Liver (tissue), 10 donors: ENCODE measurements at places on chromosomes 4 and X. TPM values are rescaled to one million over a fixed set of nuclear protein-coding genes. Genes with fewer than 3 reads are reported as not detected.
A peak's percentile ranks its signal among the peaks of the same experiment; 100 is the strongest.

GRCh38 chrX:69285881-69286564, 120.8 kb upstream of the PJA1 start:
- H3K27ac ChIP-seq, result no peak overlapping the region
- H3K4me1 ChIP-seq, result peaks cover 31% of the 10 kb centered on the region
- no peaks in the 10 kb centered on the region for H3K27me3 ChIP-seq
- H3K4me3 ChIP-seq, result peak overlapping the region; percentile 41
- peak; percentile 74 for DNase-seq

DNA sequence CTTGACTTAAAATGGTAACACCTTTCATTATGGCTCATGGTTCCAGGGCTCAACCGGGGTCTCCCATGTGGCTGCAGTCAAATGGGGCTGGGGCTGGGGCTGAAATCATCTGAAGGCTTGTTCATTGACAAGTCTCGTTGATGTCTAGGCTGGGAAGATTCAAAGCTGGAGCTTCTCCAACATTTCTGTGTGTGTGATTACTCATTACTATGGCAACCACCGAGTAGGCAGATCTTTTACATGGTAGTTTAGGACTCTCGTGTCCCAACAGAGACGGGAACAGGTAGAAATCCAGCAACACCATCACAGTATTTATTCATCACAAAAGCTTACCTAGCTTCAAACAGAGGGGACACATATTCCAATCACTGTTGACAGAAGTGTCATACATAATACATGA, 7.8 kb downstream of the YTHDC1 start:
- no peak overlapping the region for H3K4me3 ChIP-seq
- H3K36me3 ChIP-seq, result peaks cover 2% of the 10 kb centered on the region
- H3K4me1 ChIP-seq, result peaks cover 45% of the 10 kb centered on the region
- H3K27me3 ChIP-seq, result no peaks in the 10 kb centered on the region

- H3K27ac ChIP-seq, result no peak overlapping the region
- no peaks in the 10 kb centered on the region for H3K27me3 ChIP-seq
- DNase-seq, result no peak
- H3K4me1 ChIP-seq, result no peaks in the 10 kb centered on the region
- no peak overlapping the region for H3K4me3 ChIP-seq
Observed at GRCh38 chr4:76001700-76002099, 5.6 kb downstream of the CXCL9 start.

ZNF141 gene
- polyA plus RNA-seq, result 3.1 TPM

DNA sequence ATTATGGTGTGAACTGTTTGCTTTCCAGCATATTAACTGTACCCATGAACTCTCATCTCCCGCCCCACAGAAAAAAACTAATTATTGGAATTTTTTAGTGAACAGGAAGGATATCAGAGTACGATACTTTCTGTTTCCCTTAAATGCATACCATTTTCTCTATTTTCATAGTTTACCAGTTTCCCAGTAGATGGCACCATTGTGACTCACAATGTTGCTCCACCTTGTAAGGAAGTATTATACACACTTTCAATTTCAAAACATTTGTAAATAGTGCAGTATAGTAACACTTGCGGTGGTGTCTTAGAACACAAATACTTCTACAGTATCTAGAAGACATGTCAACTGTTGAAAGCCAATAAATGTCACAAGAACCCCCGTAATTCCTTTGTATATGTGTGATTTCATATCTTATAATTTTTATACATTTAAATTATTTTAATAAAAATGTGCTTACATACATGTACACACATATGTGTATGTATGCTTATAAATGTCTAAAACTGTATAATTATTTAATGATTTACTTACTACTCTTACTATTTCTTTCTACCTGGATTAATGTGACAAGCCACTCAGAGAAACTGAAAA, 167.3 kb downstream of the SLIT2 start:
- peaks cover 3% of the 10 kb centered on the region for H3K4me1 ChIP-seq
- peak overlapping the region; percentile 39 for H3K4me3 ChIP-seq
- no peak overlapping the region for H3K27ac ChIP-seq
- DNase-seq, result no peak
